SW480 (cell line): ENCODE measurements at places on chromosomes 3 and 15.
A peak's percentile ranks its signal among the peaks of the same experiment; 100 is the strongest.

- no peak for DNase-seq
Observed at GRCh38 chr3:143276592-143276991, 157.0 kb downstream of the CHST2 start.

GRCh38 chr3:136577791-136578190 lies 174.4 kb downstream of the STAG1 start:
- no peak for DNase-seq

DNA sequence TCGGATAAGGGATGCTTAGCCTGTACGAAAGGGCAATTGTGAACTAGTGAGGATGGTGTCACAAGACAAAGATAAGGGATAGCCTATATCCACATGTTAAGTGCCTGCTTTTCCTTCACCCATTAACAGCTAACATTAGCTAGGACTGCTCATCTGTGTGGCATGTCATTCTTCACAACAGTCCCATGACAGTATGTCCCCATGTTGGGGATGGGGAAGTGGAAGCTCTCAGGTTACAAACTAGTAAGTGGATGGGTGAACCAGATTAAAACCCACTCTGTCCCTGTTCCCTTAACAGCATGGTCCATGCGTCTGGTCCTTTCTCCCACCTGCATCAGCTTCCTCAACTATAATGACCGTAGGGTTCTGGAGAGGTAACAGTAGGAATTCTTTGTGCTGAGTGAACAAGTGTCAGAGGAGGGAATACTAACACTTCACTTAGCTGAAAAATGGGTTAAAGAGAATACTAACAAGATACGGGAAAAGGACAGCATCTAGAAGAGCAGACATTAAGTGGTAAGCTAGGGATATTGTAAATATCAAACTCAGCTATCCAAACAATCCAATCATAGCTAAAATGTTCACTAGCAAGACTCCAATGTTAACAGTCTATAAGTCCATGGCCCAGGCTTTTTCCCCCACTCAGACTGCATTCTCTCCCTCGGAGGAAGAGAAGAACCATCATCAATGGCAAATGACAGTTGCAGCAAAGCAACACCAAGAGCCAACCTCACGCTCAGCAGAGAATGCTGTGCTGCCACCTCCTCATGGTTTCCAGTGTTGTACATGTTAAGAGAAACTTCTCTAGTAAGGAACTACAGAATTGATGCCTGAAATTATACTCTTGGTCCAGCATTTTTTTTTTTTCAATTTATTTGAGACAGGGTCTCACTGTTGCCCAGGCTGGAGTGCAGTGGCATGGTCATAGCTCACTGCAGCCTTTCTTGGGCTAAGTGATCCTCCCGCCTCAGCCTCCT lies 5.0 kb downstream of the RPLP1 start:
- DNase-seq: no peak

GRCh38 chr3:133834621-133835417 lies 29.2 kb downstream of the SRPRB start:
- no peak for DNase-seq

- no peak for DNase-seq
Observed at GRCh38 chr3:184175981-184176376, 1.3 kb downstream of the AP2M1 start.

DNA sequence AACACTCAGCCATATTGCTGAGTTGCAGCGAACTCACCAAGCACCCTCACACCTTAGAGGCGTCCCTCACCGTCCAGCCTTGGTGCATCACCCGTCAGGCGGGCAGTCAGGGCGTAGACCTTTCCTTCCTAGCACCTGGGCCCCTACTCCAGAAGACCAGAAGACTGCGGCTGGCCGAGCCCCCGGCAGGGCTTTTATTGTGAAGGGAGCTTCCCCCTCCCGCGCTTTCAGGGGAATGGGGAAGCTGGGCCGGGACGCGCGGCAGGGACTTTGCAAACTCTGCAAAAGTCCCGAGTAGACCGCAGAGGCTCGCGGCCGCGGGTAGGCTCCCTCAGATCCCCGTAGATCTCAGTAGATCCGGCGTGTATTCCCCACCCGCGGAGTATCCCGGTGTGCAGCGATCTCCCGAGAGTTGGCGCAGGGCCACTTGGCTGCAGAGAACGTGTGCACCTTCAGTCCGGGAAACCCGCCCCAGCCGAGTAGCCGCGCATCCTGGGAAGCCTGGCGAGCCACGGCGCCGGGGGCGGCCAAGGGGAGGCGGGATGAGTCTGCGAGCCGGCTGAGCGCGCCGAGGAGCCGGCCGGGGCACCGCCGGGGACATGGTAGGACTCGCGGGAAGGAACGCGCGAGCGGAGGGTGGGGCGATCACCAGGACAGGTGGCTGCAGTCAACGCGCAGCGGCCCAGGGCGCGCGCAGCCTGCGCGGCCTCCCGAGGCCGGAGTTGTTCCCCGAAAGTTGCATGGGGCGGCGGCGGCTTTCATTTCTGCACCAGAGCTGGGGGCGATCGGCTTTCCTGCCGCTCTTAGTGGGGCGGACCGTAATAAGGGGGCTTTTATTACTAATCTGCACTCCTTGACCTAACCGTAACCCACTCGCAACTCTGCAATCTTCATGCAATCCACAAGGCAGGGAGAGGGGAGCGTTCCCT lies at the start of gene GASK1A:
TSS of gene GASK1A (plus strand) at position 268 of the 929 bp plus-strand sequence. CDS start at position 600, 332 bp downstream.
- peak; percentile 23 for DNase-seq

DNA sequence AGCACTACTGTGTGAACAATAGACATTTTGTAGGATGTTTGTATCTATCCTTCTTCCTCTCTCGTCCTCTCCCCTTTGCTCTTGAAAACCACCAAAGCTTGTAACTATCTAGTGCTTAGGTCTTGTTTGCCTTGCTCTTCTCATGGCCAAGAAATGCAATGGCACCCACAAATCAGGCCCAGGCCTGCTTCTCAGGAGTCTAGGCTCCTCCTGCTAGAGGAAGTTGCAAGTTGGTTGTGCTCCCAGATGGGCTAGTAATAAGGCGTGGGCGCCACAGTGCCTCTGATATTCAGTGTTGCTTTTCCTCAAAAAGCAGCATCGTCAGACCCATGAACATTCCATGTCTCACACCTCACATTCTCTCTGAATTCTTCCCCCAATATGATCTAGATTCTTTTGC lies 28.7 kb downstream of the ZNF385D start:
- DNase-seq: no peak

GRCh38 chr3:136343873-136344555 lies 93.9 kb downstream of the PCCB start:
- DNase-seq: peak; percentile 50

GRCh38 chr3:12966847-12967605 lies 106.2 kb downstream of the IQSEC1 start:
- no peak for DNase-seq

DNA sequence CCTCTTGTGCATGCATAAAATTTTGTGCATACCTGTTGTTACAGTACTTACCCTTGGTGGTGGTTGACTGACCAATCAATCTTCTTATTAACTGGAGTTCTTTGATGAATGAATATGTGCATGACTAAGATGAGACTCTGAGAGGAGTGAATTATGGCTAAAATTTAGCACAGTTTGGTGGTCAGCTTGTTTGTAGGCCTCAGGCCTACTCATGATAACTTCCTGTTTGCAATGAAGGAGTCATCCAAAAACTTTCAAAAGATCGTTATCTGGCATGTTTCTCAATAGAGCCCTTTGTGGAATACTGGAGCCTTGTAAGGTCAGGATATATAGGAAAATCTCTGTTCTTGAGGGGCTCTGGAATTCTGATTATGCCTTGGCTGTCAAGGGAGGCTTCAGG lies 66.5 kb downstream of the LEKR1 start:
- no peak for DNase-seq

- no peak for DNase-seq
Observed at GRCh38 chr15:67821784-67822440, 3.4 kb upstream of the SKOR1 start.
